CD4-positive, alpha-beta T cell treated with Interleukin-1 beta for 1 hour (primary cell): ENCODE measurements at places on chromosomes 4 and X.

- DNase-seq: no peak
These were observed at the start of gene IRS4 for GRCh38 chrX:108736509-108737479. Gene IRS4 (minus strand): TSS chrX:108736563.

GRCh38 chr4:107647591-107647990 lies 72.4 kb downstream of the PAPSS1 start:
- no peak for DNase-seq

DNA sequence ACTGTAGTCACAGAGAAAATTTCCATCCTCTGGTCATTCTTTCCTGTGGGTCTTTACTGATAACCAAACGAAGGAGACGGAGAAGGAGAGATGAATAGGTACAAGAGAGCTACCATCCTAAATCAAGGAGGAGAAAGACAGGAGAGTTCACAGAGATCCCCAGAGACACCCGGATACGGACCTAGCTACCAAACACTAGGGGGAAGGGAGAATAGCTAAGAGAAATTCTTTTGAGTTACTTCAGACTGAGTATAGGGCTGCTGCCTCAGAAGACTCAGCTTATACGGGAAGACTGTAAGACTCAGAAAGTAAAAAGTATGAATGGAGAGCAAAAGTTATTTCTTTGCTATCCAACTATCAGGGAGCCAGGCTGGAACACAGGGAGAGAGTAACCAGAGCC lies 572.1 kb downstream of the C4orf33 start:
- DNase-seq: no peak

DNA sequence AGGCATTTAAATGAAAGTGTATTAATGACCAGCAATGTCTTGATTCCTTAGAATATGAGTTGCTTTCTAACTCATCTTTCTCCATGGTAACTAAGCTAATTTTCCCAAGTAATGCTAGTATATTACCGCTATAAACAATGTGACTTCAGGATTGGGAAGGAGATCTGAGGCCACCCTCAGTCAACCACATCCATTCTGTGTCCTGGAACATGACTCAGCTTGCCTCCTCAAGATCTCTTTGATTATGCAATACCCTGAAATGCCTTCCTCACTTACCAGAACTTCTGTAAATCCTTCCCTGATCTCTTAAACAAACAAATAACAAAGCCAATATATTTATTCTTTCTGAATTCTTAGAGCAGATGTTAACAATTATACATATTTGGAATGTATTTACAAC lies 1495.5 kb downstream of the PCDH18 start:
- DNase-seq: no peak

- DNase-seq: no peak
These were observed 274.3 kb downstream of the FRMPD4 start for GRCh38 chrX:12412561-12412960.

DNA sequence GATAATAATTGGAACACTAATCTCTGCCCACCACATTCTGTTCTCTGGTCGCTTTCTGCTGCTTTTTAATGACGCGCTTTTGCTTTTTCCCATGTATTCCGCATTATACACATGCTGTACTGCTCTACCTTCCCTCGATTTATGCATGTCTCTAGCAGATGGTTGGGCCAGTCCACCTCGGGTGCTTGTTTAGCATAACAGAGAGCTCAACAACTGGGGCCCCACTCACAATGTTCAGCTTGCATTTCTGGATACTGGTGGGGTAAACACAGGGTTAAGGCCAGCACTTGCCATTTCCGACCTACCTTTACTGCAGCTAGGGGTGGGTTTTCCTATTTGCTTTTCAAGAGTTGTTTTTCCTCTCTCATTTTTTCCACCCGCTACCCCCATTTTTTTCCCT lies 255.8 kb downstream of the SOX3 start:
- DNase-seq: no peak

DNA sequence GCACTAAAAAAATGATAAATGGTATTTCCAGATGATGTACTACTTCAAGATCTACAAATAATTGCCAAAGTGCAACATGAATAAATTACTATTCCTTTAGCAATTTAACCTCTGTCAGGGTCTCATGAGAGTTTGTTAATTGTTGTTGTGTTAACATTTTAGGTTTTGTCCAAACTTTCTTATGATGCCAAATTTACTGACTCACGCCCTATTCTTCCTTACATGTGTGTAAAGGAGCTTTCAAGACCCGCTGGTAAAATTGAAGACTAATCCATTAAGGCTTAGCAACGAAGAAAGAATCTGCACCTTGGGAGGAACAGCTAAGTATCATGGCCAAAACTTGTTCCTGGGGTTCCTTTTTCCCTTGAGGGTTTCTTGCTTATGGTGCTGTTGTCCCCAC lies 252.7 kb upstream of the JADE1 start:
- DNase-seq: no peak

GRCh38 chr4:27129871-27130366 lies 269.3 kb downstream of the STIM2 start:
- DNase-seq: no peak

- DNase-seq: no peak
These were observed 64.2 kb upstream of the SPP1 start for GRCh38 chr4:87911252-87911774.

DNA sequence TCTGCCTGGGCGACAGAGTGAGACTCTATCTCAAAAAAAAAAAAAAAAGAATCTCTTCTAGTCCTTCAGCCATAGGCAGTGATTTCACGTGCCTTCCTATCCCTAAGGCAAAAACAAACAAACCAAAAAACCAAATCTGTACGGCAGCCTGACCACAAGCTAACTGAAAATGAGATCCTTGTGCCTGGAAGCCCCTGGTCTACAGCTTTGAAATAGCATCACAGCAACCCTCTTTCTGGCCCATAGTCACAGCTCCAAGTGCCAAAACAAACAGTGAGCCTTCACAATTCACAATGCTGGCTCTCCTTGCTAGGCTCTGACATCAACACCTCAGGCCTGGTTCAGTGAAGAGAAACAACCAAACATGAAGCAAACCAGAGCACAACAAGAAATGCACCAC lies 46.1 kb downstream of the TMEM150C start:
- DNase-seq: no peak

GRCh38 chrX:129013574-129013973 lies 509.7 kb downstream of the SMARCA1 start:
- no peak for DNase-seq

GRCh38 chrX:136318895-136319597 lies 18.3 kb downstream of the ADGRG4 start:
- DNase-seq: no peak

DNA sequence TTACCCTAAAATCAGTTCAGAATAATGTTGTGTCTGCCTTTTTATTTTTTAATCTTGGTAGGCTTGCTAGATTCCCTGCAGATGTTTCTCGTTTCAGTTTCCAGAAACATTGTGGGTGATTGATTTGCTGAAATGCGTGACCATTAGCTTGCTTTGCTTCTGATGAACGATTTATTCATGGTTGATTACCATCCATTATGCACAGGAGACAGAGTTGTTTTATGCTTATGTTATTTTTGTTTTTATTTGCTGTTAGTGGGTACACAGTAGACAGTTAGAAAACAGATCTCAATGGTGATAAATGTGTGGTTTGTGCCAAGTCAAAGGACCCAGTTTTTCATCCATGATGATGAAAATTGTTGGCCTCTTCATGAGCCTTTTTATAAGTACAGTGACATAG lies 455.6 kb upstream of the BOD1L1 start:
- DNase-seq: no peak

DNA sequence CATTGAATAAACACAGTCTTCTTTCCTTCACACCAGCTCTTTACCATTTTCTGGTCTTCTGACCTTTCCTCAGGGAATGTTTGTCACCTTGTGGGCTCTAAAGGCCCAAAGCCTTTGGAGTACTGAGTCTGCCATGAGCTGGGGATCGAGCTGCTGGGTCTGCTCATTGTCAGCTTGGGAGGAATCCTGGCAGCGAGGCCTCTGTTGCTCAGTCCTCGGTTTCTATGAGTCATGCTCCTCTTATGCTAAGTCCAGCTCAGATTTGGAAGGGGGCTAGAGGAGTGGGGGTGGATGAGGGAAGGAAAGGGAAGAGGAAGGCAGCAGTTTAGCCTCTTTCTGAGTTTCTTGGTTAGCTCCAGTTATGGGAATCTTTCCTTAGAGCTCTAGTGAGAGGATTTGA lies 31.1 kb downstream of the NHSL2 start:
- no peak for DNase-seq

GRCh38 chr4:147477439-147477838 lies 3.5 kb upstream of the EDNRA start:
- DNase-seq: no peak

DNA sequence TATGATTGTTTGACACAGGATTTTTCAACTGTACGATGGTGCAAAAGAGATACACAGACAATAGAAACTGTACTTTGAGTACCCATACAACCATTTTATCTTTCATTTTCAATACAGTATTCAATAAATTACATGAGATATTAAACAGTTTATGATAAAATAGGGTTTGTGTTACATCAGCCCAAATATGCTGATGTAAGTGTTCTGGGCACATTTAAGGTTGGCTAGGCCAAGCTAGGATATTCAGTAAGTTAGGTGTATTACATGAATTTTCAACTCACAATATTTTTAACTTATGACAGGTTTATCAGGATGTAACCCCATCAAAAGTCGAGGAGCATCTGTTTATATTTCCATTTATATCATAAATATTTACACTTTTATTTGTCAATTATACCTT lies 42.9 kb upstream of the PLS3 start:
- no peak for DNase-seq

- no peak for DNase-seq
These were observed 502.9 kb upstream of the PCDH10 start for GRCh38 chr4:132646186-132646585.

- no peak for DNase-seq
These were observed 4.9 kb downstream of the GSX2 start for GRCh38 chr4:54104907-54105306.

DNA sequence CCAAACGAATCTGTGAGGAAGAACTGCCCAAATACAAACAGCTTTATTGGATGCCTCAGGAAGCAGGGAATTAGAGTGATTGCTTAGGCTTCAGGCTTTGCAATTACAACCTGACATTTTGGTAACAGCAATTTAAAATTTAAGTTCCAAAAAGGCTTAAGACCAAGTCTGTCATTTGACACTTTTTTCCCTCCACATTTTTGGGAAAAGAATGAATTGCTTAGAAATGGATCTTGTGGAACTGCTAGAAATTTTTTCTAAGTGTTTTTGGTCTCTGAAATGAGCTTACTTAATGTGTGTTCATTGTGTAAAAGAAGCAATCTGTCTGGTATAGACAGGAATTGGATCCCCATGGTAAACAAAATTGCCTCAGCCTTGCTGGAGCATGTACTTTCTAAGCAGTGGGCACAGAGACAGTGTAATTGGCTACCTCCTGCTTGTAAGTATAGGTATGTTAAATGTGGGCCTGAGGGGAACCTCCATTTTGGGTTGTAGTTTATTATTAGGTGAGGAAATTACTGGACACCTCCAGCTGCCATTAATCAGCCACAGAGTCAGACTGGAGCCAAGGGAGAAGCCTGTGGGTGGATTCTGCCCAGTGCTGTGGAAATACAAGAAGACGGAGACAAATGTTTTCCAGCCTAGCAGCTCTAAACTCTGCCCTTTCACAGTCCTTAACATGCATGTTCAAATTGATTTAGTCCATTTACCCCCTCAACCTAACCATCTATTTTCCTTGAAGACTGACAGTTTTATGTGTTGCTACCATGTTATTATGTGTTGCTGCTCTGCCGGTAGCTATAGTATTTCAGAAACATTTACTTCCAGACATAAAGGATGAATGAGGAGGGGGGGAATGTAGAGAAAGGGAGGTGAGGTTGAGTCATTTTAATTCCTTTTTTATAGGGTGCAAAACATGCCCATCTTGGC lies 473.0 kb downstream of the SPRY1 start:
- no peak for DNase-seq

DNA sequence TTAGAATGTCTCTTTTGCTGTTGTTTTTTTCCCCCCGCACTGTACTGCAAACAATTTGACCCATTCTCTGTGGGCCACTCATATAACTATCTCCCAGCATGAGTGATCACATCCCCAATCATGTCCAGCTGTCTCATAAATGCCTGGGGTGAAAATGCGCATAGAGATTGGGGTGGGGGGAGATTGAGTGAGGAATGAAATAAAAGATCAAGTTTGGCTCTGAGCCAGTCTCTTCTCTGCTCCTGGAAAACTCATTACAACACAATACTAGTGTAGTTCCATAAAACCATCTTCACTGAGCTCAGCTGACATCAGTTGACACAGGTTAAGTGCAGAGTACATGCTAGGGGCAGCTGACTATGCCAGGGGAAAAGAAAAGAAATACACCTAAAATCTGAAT lies 96.9 kb downstream of the EGF start:
- DNase-seq: no peak

- no peak for DNase-seq
These were observed 671 bp upstream of the FHIP1A start for GRCh38 chr4:151408380-151408629.

- no peak for DNase-seq
These were observed 29.7 kb downstream of the F9 start for GRCh38 chrX:139560221-139560620.

DNA sequence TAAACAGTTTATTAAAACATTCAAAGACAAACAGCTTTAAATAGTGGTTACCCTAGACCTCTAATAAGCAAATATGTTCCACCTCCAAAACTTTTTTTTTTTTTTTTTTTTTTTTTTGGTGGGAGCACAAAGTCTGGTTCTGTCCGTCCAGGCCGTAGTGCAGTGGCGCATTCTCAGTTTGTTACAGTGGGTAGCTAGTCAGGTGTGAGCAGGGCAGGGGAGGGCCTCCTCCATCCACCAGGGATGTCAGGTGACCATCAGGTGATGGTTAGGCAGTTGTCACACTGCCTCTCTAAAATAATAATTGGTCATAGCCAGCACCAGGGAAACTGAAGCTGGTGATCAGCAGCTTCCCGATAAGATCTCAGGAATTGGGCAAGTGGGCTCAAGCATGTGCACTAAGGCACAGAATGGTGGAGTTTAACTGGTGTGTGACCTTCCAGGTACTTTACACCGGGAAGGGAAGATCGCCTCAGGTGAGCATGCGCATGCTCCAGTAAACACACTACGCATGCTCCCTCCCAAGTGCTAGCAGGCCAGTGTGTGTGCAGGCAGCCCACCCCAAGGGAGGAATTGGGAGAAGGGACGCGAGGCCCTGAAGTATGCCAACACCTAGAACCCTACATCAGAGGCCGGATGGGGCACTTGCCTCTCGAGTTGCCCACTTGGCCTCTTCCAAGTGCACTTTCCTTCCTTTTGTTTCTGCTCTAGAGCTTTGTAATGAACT lies 27.2 kb downstream of the TNIP2 start:
- DNase-seq: no peak

GRCh38 chr4:26174027-26174426 lies 146.8 kb upstream of the RBPJ start:
- no peak for DNase-seq

DNA sequence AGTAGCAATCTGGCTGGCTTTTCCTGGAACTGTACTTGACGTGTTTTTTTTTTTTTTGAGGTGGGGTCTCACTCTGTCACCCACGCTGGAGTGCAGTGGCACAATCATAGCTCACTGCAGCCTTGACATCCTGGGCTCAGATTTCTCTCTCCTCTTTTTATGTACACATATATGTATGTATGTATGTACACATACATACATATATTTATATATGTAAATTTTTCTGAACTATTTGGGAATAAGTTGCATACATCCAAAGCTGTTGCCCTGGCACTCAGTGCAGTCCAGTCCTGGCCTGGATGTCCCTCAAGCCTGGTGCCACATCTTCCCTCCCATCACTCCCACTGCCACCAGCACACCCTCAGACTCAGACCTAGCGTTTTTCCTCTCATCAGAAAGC lies 89.0 kb upstream of the SHISA3 start:
- DNase-seq: no peak
